ENCODE measurements at places on chromosomes 5 and 9.

- no peak for DNase-seq
- H3K36me3 ChIP-seq: peaks cover 40% of the 10 kb centered on the region
- no peaks in the 10 kb centered on the region for H3K27me3 ChIP-seq
- H3K4me3 ChIP-seq: no peak overlapping the region
These were observed 82.5 kb upstream of the UBTD2 start for GRCh38 chr5:172365948-172366608.

DNA sequence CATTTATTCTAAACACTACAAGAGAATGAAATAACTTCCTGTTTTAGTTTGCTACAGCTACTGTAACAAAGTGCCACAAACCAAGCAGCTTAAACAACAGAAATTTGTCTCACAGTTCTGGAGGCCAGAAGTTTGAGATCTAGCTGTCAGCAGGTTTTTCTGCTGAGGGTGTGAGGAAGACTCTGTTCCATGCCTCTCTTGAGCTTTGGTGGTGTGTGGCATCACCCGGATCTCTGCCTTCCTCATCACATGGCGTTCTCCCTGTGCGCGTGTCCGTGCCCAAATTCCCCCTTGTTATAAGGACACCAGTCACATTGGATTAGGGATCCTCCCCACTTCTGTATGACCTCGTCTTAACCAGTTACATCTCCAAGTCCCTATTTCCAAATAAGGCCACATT lies 97.7 kb downstream of the CFAP95 start:
- no peak overlapping the region for H3K4me3 ChIP-seq
- H3K36me3 ChIP-seq: no peaks in the 10 kb centered on the region
- no peaks in the 10 kb centered on the region for H3K4me1 ChIP-seq
- peaks cover 24% of the 10 kb centered on the region for H3K27me3 ChIP-seq

- no peaks in the 10 kb centered on the region for H3K36me3 ChIP-seq
- no peak overlapping the region for H3K4me3 ChIP-seq
- H3K27ac ChIP-seq: no peak overlapping the region
- H3K27me3 ChIP-seq: no peaks in the 10 kb centered on the region
- DNase-seq: no peak
- H3K4me1 ChIP-seq: peaks cover 18% of the 10 kb centered on the region
These were observed 201.2 kb downstream of the NXNL2 start for GRCh38 chr9:88736136-88736637.

- peaks cover 5% of the 10 kb centered on the region for H3K4me1 ChIP-seq
- no peak overlapping the region for H3K4me3 ChIP-seq
- H3K27me3 ChIP-seq: no peaks in the 10 kb centered on the region
- no peak for DNase-seq
These were observed 77.4 kb downstream of the OTULIN start for GRCh38 chr5:14741801-14742440.

GRCh38 chr5:39515881-39516280 lies 91.1 kb upstream of the DAB2 start:
- no peak overlapping the region for H3K27ac ChIP-seq
- DNase-seq: no peak
- H3K4me3 ChIP-seq: no peak overlapping the region
- H3K4me1 ChIP-seq: peaks cover 12% of the 10 kb centered on the region

DNA sequence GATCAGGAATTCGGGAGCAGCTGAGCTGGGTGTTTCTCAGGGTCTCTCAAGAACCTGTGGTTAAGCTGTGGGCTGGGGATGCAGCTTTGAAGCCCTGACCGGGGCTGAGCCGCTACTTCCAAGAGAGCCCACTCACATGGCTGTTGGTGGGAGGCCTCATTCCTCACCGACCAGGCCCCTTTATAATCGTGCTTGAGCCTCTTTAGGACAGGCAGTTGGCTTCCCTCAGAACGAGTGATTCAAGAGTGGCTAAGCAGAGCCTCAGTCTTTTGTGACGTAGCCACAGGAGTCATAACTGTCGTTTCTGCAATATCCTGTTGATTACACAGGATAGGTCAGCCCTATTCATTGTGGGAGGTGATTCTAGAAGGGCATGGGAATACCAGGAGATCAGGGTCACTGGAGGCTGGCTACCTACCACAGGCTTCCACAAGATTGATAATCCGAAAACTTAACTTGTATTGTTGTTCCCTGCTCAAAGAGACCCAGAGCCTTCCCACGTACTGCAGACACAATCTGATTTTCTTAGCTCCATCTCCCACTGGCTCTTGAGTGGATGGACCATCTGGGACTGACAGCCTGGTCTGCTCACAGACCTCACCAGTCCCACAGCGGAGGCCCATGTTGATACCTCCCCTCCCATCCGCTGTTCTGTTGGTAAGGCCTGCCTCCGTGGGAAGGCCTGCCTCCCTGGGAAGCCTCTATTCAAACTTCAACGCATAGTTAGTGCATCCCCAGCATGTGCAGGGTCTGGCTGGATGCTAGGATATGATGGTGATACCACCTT lies 3.0 kb upstream of the ERGIC1 start:
- peaks cover 21% of the 10 kb centered on the region for H3K4me1 ChIP-seq
- DNase-seq: no peak
- H3K36me3 ChIP-seq: peaks cover 2% of the 10 kb centered on the region
- H3K27ac ChIP-seq: peak overlapping the region; percentile 53
- H3K4me3 ChIP-seq: no peak overlapping the region

DNA sequence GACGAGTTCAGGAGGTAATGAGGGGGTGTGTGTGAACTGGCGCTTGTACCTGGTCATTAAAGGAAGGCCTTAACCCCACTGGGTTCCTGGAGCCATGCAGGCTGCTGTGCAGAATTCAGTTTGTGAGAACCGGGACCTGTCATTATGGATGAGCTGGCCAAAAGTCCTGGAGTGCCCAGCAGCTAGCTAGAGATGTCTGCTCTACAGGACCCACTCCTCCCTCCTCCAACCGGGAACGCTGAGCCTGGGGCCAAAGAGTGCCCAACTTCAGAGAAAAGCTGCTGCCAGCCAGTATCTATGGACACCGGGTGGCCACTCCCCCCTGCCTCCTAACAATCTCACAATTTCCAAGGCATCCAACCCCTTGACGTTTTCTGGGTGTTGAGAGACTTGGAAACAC lies 1.2 kb downstream of the ENTREP1 start:
- no peak overlapping the region for H3K27ac ChIP-seq
- H3K4me3 ChIP-seq: peak overlapping the region; percentile 78
- peaks cover 6% of the 10 kb centered on the region for H3K4me1 ChIP-seq
- H3K36me3 ChIP-seq: no peaks in the 10 kb centered on the region
- peaks cover 88% of the 10 kb centered on the region for H3K27me3 ChIP-seq
